Kidney tubule cell (primary cell): ENCODE measurements at places on chromosomes 11 and 22.

GRCh38 chr11:76724171-76724768 lies 53.7 kb upstream of the LRRC32 start:
- no peak for DNase-seq

GRCh38 chr11:122832721-122833470 lies 5.4 kb upstream of the CRTAM start:
- no peak for DNase-seq

DNA sequence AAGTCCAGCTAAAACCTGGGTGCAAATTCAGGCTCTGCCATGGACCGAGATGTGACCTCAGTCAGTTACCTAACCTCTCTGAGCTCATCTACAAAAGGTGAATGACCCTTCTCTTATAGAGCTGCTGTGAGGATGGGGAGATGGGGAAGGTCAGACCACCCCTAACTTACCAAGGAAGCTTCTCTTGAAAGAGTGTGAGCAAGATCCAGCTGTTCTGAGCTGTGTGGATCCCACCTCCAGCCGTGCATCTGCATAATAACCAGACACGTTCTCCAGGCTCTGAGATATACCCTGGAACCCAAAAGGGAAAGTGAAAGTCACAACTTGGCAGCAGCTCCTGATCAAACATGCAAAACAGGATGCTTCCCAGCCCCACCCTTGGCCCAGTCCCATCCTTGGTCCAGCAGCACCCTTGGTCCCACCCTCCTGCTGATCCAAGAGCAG lies at the start of gene APOL3:
TSS of gene APOL3 (minus strand) at position 257 of the 444 bp plus-strand sequence. CDS start 11,700 bp downstream, outside the sequence.
- DNase-seq: peak; percentile 37

DNA sequence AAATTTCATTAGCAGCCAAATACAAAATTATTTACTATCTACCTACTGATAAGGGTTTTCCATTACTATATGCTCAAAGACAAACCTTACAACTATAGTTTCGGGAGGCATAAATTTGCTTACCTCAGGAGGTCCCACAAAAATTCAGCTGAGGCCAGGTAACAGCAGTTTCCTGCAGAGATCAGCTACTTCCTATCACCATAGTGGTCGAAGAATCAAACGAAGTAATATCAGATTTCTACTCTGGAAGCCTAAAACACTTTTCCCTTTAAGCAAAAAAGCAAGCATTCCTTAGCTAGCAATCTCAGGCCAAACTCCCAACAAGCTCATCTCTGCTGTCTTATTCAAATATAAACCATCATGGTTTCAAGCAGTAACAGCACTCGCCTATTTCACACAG lies 3.1 kb downstream of the NAP1L4 start:
- DNase-seq: no peak

DNA sequence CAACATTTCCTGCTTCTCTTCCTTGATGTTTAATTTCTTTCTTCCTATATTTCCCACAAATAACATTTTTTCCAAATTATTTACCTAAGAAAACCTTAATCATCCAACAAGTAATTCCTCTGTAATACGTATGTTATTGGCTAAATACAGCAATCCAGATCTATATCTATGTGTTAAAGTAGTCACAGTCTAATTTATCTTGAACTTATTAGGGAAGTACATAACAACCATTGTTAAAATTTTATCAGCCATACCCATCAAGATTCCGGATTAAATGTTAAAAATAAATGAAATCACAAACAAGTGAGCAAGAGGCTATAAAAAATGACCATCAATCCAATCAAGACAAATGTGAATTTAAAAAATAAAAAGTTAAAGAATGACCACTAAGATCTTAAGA lies 36.5 kb downstream of the RRAS2 start:
- no peak for DNase-seq

- DNase-seq: no peak
These were observed 20.1 kb upstream of the SYTL2 start for GRCh38 chr11:85831050-85831449.

- no peak for DNase-seq
These were observed 13.1 kb downstream of the TMPRSS5 start for GRCh38 chr11:113693030-113693429.

- DNase-seq: no peak
These were observed 1.1 kb downstream of the FCHSD2 start for GRCh38 chr11:73141031-73141308.

- no peak for DNase-seq
These were observed 32.6 kb upstream of the PRAME start for GRCh38 chr22:22591348-22592299.

- no peak for DNase-seq
These were observed 201.1 kb upstream of the LRRC4C start for GRCh38 chr11:41660585-41660984.

- DNase-seq: no peak
These were observed 50.5 kb downstream of the LRP5 start for GRCh38 chr11:68362801-68363379.

DNA sequence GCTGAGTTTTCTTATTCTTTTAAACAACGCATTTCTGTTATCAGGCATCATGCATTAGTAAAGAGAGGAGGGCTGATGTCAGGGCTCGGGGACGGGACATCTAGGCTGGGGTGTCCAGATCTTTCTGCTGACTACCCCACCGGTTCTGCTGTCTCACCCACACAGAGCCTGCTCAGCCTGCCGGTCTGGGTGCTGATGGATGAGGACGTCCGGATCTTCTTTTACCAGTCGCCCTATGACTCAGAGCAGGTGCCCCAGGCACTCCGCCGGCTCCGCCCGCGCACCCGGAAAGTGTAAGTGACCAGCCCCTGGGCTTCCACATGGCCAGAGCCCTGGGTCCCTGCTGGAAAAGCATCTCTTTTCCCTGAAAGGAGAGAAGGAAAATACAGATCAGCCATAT lies 9.4 kb downstream of the NCF4 start:
- DNase-seq: no peak
